ENCODE measurements at places on chromosomes 2 and 18. TPM values are rescaled to one million over a fixed set of nuclear protein-coding genes. Genes with fewer than 3 reads are reported as not detected.

GCC2 gene
- 33.2 TPM for polyA plus RNA-seq

LINC00305 gene
- polyA plus RNA-seq: not detected

ANKRD30BL gene
- polyA plus RNA-seq: not detected

DNAJB2 gene
- 96.2 TPM for polyA plus RNA-seq

CPS1 gene
- 4.0 TPM for polyA plus RNA-seq

NEUROD1 gene
- polyA plus RNA-seq: not detected

DNA sequence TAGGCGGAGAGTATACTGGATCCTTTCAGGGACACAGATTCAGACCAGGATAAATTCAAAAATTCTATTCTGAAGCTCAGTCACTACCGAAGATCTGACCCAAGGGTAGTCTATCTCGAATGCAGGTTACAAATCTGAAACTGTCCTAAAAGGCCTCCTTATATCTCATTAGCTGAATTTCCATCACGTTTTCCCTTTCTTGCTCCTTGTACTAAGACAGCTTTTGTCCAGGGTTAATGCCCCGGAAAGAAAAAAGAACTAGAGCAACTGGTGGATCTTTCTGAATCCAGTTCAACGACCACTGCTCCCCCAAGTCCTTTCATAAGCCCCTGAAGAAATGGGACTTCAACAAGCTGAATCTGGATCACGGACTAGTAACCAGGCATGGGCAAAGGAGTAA, 97.5 kb upstream of the CCDC85A start:
- DNase-seq: no peak

GRCh38 chr2:222907790-222908441, 47.1 kb downstream of the ACSL3 start:
- no peak for DNase-seq

DNA sequence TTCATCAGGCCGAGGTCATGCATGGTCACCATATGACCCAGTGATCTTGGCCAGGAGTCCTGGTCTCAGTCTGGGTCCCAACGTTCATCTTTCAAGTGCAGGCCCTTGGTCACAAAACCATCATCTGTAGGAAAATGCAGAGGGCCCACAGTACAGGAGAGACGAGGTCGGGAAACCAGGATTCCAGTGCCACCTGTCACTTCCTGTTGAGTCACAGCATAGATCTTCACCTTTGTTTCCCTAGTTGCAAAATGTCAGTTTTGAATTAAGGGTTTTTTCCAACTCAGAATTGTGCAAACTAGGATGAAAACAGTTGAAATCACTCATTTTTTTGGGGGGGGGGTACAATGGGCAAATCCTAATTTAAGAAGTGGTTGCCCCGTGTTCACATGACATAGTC, 162.2 kb downstream of the INSIG2 start:
- DNase-seq: no peak

DNA sequence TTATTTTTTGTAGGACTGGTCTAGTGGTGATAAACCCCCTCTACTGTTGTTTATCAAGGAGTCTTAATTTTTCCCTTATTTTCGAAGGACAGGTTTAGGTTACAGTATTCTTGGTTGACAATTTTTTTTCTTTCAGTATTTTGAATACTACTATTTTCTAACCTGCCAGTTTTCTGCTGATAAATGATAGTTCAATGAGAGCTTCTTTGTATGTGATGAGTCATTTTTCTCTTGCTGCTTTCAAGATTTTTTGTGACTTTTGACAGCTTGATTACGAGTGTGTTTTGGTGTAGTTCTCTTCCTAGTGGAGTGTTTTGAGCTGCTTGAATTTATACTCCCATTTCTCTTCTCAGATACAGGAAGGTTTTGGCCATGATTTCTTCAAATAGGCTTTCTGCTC, 77.5 kb downstream of the ACSL3 start:
- no peak for DNase-seq

- DNase-seq: no peak
These were observed 48.3 kb downstream of the RFTN2 start for GRCh38 chr2:197626965-197627625.

DNA sequence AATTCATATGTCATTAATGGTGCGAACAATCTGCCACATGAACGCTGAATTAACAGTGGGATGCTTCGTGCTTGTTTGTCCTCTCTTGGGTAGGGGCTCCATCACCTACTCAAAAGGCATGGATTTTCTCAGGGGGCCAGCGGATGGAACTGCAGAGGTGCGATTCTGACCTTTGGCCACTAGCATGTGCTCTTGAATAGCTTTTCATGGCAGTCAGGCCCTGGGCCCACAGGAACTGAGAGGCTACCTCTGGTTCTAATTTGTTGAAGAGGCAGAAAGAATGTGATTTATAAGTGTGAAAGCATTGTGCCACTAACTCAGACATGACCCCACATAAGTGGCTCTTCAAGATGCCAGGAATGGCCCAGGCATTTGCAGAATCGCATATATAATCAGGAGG, 283.2 kb downstream of the INSIG2 start:
- peak; percentile 31 for DNase-seq

DNA sequence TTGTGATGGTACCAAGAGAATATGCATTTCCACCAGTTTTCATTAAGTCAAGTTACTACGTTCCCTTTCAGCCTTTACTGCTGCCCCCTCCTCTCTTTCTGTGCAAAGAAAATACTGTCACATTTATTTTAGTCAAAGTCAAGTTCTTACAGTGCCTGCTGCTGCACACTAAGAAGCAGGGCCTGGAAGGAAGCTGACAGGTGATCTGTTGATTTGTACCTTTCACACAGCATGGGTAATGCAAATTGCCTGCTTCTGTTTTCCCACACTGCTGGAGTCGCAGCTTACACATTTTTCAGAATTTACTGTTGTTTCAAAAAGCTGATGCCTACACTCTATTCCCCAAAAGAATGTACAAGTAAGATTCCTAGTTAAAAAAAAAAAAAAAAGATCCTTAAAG, 48.7 kb upstream of the CD226 start:
- DNase-seq: no peak

DNA sequence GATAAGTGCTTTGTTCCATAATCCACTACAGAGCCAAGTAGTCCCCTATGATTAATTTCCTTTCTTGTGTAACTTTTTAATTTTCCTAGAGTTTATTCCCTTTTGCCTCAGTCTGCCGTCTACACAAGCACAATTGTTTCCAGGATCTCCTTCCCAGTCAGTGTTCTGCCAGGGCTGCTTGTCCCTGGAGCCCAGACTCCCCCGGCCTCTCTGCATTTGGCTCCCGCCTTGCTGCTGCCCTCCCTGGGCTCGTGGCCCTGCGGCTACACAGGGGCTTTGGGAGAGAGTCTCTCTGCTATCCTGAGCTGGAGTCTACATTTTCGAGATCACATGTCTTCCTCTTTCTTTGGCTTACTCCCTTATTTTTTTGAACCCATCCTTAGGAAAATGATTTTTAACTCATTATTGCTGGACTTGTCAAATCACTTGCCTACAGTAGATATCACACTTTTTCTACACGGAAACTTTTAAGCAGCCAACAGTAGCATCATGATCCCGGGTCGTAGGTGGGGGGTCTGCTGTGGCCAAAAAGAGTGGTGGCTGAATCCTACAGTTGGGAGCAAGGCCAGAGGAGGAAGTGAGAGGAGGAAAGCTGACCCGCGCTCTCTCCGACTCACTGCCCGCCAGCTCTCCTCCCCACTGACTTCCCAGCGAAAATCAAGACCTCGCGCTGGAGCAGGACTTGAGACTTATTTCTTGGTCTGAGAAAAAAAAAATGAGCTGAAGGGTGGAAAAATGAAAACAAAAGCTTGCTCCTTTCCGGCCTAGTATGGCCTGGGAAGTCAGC, 9.4 kb downstream of the FBLN7 start:
- DNase-seq: peak; percentile 71

DNA sequence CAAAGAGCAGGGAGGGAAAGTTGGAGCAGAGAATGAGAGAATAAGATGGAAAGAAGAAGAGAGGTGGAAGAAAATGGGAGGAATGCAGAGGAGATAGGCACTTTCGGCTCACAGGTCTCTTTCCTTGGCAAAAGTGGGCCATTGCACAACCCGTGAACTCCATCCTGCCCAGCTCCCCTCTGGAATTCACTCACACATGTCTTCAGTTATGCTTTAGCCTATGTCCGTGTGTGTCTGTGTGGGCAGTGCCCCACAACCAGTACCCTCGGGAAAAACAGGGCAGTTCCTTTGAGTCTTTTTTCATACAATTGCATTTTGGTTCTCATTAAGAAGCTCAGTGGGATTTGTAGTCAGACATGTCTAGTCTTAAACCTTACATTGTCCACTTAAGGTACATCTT, 34.5 kb downstream of the DTNA start:
- DNase-seq: no peak

GRCh38 chr18:12317664-12318333, 9.8 kb downstream of the TUBB6 start:
- peak; percentile 64 for DNase-seq

- no peak for DNase-seq
These were observed 116.3 kb upstream of the KLHL29 start for GRCh38 chr2:23268467-23269263.

DNA sequence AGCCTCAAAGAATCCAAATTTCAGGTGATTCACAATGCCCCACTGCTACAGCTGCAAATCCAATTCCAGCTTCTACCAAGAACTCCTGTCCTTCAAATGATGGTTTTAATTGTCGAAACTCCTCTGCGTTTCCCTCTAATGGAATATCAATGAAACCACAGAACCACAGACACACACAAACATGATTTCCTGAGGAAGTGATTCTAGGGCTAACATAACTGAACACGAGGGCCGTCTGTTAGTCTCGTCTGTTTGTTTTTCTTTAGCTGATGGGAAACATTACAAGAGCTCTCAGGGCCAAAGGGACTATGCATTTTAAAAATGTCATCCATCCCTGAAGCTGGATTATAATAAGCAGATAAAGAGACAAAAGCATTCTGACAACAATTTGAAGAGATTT, 59.4 kb downstream of the RNF152 start:
- no peak for DNase-seq

DNA sequence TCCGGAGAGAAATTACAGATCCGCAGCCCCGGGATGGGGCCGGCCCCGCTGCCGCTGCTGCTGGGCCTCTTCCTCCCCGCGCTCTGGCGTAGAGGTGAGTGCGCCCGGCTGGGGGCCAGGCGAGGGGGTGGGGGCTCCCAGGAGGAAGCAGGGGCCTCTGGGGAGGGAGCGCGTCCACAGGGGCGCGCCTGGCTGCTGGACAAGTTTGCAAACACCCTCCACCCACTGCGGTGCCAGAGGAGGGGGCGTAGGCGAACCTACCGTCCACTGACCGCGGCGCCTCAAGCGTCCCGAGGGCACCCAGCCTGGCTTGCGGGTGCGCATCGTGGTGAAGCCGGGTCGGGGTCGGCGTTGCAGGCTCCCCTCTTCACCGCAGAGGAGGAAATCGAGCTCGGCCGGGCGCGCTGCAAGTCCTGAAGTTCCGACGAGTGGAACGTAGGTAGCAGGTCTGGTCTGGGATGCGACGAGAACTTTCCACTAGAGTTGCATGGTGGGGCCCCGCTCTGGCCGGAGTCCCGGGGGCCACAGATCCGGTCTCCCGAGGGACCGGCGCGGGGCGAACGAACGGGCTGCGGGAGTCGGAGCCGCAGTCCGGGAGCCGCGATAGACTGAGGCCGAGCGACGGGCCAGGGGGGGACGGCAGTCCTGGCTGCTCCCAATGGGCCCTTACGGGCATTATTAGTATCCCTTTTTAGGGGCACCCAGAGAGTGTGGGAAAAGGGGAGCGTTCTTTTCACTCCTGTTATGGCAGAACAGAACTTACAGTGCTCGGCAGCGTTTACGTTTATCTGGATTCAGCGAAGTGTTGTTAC, 502 bp downstream of the MERTK start:
- no peak for DNase-seq

DNA sequence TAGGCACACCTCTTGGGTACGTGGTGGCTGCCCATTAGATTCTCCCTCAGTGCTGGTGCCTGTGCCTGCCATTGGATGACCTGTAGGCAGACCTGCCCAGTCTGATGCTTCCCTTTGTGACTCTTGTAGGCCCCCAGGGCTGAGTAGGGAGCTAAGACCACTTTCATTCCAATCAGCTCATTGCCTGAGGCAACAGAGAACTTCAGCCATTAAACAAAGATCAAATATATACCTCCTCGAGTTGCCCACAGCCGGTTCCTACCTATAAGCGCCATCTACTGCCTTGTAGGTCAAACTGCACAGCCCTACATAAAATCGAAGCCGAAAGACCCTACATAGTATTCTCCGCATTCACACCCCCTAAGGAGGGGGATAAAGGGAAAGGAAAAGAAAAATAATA, 184.6 kb downstream of the ETAA1 start:
- no peak for DNase-seq

- DNase-seq: peak; percentile 13
These were observed 558.3 kb upstream of the GCFC2 start for GRCh38 chr2:76268902-76269620.

GRCh38 chr2:181626671-181627070, 30.2 kb downstream of the CERKL start:
- DNase-seq: no peak

DNA sequence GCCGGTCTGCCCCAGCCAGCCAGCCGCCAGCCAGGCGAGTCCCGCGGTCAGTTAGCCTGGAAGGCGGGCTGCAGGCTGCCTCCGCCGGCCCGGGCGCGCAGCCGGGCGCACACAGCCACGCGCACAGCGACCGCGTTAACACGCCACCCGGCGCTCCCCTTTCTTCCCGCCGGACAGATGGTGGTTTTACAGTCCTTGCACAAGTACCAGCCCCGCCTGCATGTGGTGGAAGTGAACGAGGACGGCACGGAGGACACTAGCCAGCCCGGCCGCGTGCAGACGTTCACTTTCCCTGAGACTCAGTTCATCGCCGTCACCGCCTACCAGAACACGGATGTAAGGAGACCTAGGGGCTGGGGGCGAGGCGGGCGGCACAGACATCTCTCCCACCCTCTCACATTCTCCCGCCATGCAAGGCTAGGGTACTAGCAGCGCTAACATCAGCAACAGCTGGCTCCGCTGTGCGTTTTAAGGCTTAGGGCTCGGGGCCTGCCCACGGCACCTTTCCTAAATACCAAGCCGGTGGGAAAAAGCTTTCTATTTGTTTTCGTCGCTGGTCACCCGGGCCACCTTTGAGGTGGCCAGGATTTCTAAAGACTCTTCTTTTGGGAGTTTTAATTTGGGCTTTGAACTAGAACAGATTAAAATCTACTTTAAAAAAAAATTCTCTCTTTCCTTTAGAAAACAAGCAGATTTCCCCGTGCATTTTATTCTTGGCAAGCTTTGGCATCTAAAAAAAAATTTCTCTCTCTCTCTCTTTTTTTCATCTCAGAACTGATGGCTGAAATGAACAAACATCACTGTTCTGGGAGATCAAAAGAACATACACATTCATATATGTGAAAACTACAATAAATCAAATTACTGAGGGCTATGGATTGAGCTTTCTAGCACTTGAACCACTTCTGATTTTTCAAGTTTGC, 2.9 kb downstream of the TBR1 start:
- DNase-seq: no peak

DNA sequence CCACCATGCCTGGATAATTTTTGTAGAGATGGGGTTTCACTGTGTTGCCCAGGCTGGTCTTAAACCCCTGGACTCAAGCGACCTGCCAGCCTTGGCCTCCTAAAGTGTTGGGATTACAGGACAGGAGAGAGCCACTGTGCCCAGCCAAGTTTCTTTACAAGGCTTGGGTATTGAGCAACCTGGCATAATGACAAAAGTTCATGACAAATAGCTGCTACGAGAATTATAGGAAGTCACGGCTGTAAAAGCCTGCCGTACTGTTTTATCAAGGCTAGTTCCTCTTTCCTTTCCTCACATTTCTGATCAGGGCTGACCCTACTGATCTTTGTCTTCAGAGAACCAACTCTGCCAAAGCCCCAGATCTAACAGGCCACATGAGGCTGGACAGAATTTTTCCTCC, 490.4 kb upstream of the SPRED2 start:
- DNase-seq: peak; percentile 24

Measured in muscle of arm (tissue), 14 donors.